ENCODE measurements at places on chromosomes 7 and 10.

DNA sequence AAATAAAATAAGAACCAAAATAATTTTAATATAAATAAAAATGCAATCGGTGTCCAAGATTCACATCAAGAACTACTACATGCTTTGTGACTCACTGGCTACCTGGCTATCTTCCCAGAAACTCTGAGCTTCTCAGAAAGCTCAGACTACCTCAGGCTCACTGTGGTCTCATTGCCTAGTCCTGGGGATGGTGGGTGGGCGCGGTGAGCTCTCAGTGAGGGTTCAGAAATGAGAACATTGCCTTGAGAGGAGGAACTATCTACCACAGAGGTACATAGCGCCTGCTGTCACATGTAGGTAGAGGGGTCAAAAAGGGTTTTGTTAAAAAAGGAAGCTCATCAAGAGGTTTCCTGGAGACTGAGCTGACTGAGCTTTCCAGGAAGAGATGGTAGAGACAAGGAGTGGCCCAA, 108.0 kb downstream of the WDFY4 start:
- DNase-seq = no peak

- DNase-seq = no peak
Measured at GRCh38 chr10:113475381-113475807, 77.5 kb upstream of the HABP2 start.

- no peak for DNase-seq
Measured at GRCh38 chr7:114519240-114519639, 104.6 kb downstream of the FOXP2 start.

- no peak for DNase-seq
Measured at GRCh38 chr7:141648276-141649114, 53.5 kb downstream of the DENND11 start.

- no peak for DNase-seq
Measured at GRCh38 chr10:60044971-60045370, 138.6 kb upstream of the CCDC6 start.

Data from nucleus accumbens (tissue), 56 donors.